Panc1 (cell line): ENCODE measurements at places on chromosomes 16 and 17.

DNA sequence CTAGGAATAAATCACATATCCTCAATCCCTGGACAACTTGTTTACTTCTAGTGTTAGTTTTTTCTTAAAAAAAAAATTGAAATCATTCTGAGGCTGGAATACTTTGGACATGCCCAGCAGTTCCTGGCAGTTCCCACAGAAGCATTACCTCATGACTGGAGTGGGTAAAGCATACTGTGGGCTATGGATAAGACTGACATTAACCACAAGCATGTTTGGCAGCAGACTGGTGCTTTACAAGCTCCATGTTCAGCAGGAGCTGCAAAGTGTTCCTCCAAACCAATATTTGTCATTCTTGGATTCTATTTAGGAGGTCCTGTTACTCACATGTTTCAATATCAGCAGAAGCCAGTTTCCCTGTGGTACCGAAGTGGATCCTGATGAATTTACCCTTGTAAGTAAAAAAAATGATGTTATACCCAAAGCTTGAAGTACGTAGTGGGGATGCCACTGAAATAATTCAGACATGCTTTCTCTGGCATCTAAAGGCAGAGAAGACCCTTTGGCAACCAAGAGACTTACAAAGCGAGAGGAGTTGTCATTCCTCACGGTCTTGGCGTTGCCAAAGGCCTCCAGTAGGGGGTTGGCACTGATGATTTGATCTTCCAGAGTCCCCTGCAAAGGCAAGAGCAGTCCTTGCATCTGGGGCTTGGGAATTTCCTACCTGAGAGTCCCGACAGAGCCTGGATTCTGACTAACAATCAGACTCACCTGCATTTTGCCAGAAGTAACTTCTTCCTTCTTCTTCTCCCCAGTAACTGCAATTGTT, 4.9 kb downstream of the MYH1 start:
- no peak for DNase-seq

GRCh38 chr17:6505425-6506142, 50.8 kb downstream of the PITPNM3 start:
- DNase-seq: no peak

- no peak for DNase-seq
These were observed 22.0 kb downstream of the CLUH start for GRCh38 chr17:2689411-2690164.

DNA sequence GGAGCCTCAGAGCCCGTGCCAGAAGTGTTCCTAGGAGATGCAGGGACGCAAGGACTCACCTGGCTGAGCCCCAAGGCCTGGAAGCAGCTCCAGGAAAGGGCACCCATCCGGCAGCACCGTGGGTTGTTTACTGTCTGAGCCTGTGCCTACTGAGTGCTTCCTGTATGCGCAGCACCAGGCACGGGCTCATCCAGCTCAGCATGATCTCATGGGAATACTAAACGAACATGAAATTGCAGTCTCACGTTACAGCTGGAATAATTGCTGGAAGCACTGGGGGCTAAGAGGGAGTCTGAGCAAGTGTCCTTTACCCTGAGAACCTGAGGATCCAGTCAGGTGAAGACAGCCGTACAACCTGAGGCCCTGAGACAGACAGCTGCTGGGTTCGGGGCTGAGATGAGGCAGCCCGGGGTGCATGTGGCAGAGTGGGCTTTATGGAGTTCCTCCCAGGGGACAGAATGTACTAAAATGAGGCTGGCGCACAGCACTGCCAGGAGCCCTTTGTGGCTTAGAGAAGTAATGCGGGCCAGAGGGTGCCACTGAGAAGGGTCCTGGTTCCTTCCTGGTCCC, 5.4 kb downstream of the CTRL start:
- DNase-seq: no peak

DNA sequence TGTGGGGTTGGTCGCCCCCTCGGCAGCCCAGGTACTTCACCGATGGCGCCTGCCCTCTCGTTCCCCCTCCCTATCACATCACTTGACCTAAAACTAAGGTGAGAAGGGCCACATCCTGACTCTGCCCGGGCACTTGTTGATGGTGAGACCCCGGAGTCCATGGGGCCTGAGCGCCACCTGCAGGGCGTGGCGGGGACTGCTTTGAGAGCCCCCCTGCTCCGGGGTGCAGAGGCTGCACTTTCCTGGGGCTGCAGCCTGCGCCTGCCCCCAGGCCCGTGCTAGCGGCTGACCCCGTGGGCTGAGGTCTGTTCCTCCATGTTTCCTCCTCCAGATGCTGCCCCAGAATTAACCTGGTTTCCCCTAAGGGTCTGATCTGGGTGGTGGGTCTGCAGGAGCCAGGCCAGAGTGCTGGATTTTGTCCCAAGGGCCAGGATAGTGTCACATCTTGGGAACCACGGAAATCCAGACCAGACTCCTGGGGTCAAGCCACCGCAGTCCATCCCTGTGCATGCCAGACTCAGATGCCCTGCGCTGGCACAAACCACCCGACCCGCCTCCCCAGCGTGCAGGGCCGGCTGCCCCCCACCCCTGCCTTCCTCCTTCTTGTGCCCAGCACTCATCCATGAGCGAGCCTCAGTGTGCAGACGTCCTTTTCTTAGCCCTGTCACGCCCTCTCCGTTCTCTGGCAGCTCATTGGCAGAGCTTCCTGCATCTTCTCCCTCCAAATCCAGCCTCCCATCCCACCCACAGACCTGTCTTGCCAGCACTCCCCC, 2.7 kb downstream of the NDUFAF8 start:
- no peak for DNase-seq

DNA sequence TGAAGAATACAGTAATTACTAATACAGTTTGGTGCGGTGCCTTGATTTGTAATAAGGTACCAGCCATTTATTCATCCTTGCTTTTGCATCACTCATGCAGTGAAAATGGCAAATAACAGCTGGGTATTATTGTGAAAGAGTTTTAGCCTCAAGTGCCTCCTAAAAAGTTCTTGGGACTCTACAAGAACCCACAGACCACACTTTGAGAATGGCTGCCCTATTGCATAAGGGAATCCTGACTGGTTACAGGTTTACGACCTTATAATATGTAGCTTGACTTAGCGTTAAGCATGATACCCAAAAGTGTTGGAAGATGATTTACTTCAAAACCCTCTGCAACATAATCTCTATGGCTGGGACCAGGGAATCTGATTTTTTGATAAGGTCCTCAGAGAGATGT, 4.2 kb downstream of the MYH13 start:
- no peak for DNase-seq

- DNase-seq: no peak
These were observed 167.5 kb downstream of the CDK5R1 start for GRCh38 chr17:32654324-32654723.

DNA sequence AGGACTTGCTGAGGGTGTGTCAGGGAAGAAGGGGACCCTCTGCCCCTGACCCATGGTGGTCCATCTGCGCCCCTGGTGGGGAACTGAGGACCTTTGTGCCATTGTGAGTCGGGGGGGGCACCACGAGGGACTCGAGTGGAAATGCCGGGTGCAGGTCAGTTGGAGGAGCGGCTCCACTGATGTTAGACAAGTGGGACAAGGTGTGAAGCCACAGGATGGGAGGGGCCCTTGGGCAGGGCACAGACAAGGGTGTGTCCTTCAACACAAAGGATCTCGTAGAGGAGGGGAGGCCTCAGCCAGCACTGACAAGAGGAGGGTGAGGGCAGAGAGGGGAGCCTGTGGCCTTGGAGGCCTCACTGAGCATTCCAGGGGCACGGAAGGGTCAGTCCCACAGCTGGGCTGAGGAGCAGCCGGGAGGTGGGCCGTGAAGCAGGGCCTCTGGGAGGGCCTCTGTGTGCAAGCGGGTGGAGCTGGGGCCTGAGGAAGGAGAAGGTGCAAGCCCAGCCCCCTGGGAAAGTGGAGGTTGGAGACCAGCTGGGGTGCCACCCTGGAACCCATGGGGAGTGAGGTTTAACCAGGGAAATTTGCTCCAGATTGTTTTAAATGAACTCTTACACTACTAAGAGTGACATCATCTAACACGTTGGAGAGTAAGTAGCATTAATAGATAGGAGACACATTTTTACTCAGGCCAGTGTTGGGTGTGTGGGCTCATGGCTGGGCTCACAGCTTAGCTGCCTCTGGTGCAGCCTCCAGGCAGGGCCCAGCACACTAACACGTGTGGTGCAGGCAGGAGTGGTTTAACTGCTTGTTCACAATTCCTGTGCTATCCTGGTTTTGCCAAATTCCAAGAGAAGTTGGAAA, 27.9 kb downstream of the NARF start:
- no peak for DNase-seq

GRCh38 chr17:50578173-50578572, 17.7 kb downstream of the CACNA1G start:
- no peak for DNase-seq

GRCh38 chr16:5010576-5011329, 23.0 kb downstream of the NAGPA start:
- DNase-seq: no peak

DNA sequence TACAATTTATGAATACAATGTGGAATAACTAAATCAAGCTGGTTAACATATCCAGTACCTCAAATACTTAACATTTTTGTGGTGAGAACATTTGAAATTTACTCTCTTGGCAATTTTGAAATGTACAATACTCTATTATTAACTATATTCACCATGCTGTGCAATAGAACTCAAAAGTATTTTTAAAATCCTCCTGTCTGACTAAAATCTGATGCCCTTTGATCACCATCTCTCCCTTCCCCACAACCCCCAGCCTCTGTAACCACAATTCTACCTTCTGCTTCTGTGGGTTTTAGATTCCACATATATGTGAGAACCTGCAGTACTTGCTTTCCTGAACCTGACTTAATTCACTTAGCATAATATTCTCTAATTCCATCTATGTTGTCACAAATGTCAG, 71.6 kb upstream of the ALOX12 start:
- no peak for DNase-seq

GRCh38 chr17:29546830-29547229, 20.0 kb downstream of the ABHD15 start:
- no peak for DNase-seq

GRCh38 chr16:52141871-52142270, 405.1 kb downstream of the TOX3 start:
- no peak for DNase-seq

- DNase-seq: no peak
These were observed 2.5 kb downstream of the MTSS2 start for GRCh38 chr16:70683146-70683944.

- DNase-seq: no peak
These were observed 3.3 kb downstream of the NXN start for GRCh38 chr17:976312-976711.

GRCh38 chr17:44279666-44280391, 11.9 kb upstream of the SLC4A1 start:
- DNase-seq: peak; percentile 8

DNA sequence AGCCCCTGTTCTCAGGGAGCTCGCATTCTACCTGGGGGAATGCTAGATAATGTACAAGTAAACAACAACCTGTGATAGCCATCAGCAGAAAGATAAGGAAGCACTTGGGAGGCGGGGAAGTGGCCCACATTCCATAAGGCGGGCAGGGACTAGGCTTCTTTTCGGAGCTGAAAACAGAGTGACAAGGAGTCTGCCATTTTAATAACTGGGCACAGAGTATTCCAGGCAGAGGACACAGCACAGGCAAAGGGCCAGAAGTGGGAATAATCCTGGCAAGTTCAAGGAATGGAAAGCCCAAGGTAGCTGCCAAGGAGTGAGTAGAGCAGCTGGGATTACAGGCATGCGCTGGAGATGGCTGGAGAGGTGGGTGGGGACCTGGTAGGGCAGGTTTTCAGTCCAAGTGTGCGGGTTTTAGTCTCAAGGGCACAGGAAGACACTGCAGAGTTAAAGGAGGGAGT, 24.3 kb downstream of the USP43 start:
- no peak for DNase-seq

GRCh38 chr16:4935241-4935855, 1.6 kb downstream of the PPL start:
- DNase-seq: no peak

GRCh38 chr17:60602871-60603270, 2.9 kb downstream of the PPM1D start:
- no peak for DNase-seq

DNA sequence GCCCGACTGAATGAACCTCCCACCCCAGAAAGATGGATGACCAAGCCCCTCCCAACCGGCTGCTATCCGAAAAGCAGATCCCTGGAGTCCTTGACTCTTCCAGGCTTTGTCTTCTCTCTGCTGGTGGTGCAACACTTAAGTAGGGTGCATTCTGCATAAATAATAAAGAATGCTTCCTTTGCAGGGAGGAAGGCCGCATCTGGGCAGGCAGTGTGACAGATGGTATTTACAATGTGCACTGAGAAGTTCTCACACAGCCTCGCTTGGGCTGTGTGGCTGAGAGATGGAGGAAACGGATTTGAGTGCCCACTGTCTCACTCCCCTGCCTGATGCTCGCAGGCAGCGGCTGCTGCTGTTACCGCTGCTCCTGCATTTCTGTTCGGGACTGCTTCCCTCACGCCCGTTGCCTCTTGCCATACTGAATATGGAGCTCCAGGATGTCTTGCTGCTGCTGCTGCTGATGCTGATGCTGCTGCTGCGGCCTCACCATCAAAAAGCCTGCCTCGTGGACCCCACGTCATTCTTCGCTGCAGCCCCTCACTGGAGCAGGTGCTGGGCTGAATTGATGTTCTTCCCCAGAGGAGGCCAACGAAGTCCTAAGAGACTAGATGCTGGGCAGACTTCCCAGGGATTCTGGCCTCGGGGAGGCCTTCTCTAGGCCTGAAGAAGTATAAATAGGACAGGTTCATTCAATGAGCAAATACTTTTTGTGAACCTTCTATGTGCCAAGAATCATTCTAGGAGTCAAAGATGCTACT, 7.1 kb upstream of the RHBDL3 start:
- DNase-seq: no peak

- DNase-seq: no peak
These were observed 75.7 kb upstream of the TMEM132E start for GRCh38 chr17:34503528-34504195.

DNA sequence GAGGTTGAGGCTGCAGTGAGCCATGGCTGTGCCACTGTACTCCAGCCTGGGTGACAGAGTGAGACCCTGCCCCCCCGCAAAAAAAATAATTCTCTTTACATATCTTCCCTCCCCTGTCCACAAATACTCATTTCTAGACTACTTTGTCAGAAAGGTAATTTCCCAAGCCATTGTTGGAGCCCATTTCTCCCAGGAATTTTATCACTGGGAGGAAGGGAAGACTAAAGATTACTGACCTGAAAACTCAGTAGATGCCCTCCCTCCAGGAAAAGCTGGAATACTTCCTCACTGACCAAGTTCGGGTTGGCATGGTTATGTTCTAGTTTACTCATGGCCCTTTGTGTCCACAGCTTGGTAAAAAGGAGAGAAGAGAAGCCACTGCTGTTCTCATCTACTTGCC, 4.1 kb downstream of the CALCOCO2 start:
- no peak for DNase-seq
